ENCODE measurements at places on chromosomes 5 and 9.

GRCh38 chr9:74771672-74772071, 116.0 kb downstream of the TRPM6 start:
- DNase-seq: no peak

DNA sequence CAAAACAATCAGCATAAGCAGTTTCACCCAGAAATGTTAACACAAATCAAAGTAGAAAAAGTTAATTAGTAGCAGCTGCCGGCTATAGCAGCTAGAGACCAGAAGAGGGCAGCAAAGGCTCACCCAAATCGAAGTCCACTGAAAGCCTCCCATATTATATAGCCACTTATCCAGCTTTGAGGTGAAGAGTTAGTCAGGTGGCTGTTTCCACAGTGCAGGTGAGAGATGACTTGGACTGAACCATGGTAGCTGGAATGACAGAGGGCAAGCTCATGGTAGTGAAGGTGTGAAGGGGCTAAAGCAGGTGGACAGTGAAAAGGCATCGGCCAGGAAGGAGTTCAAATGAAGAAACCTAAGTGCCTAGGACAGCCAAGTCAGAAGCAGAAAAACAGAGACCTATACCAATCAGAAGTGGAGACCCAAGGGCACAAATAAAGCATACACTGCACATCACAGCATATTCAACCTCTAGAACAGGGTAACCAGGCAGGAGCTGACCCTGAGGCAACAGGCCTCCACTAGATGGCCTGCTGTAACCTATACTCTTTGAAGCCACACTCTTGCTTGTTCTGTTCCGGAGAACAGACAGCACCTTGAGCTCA, 7.2 kb upstream of the RNF38 start:
- DNase-seq: peak; percentile 65

- DNase-seq: no peak
Measured at GRCh38 chr5:125180231-125180829, 433.9 kb upstream of the ZNF608 start.

GRCh38 chr5:148973455-148973854, 89.4 kb downstream of the SH3TC2 start:
- DNase-seq: no peak

DNA sequence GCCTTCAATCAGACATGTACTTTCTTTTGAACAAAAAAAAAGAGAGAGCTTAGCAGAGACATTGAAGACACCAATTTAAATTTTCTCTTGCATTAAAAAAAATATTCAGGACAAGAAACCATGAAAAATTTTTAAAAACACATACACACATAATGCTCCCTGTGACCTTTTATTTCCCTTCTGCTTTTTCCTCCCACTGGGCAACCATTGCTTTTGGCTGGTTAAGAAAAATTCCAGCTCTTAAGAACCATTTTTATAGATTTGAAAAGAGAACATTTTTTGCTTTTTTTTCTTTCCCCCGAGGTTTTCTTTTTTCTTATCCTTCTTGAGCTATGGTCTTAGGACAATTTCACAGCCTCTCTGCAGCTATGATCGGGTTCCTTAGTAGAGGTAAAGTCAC, 6.1 kb upstream of the HMHB1 start:
- no peak for DNase-seq

GRCh38 chr9:36548454-36548853, 24.2 kb upstream of the MELK start:
- no peak for DNase-seq

GRCh38 chr5:139710319-139711066, 62.3 kb downstream of the CXXC5 start:
- DNase-seq: peak; percentile 85

DNA sequence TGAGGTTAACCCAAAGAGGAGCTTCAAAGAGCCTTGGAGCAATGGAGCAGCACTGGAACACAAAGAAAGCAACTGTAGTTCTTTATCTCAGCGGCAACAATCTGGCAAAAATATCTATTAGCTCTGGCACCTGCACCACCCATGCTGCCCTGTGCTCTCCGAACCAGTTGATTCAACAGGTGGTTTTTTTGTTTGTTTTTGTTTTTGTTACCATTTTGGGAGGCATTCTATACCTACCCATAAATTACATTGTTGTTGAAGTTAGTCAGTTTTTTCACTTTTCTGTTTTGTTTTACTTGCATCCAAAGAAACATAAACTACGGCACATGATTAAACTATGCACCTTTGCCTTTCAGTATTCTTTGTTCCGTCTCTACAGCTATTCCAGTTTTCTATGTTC, 16.2 kb downstream of the ESM1 start:
- DNase-seq: no peak

GRCh38 chr5:98497418-98497817, 276.0 kb upstream of the RGMB start:
- DNase-seq: no peak

DNA sequence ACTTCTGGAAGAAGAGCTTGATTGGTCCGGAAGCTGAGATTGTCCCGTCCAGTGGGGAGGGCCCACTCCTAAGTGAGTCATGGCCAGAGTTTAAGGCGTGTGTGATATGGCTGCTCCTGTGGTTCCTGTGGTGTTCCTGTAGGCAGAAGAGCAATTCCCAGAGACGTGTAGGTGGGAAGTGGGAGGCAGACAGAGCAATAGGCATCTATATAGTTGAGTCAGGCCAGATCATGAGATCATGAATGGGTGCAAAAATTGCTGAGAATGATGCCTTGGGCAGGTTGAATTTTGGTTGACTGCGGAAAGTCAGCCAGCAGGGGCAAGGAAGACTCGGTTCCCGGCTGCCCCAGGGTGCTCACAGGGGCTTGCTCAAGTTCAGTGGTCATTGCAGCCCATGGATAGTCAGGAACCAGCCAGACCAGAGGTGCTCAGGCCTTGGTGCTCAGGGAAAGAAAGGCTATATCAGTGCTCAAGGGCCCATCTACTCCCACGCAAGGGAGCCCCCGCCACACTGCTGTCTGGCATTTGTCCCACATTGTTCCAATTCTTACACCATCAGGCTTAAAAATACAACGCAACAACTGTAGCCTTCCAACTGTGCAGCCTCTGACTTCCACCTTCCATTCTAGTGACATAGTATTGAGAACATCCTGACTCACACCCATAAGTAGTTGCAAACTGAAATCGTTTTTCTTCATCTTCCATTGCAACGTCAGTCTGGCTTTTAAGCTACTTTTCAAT, 21.0 kb upstream of the GSN start:
- no peak for DNase-seq
